ENCODE measurements at places on chromosomes 11 and 22.

DNA sequence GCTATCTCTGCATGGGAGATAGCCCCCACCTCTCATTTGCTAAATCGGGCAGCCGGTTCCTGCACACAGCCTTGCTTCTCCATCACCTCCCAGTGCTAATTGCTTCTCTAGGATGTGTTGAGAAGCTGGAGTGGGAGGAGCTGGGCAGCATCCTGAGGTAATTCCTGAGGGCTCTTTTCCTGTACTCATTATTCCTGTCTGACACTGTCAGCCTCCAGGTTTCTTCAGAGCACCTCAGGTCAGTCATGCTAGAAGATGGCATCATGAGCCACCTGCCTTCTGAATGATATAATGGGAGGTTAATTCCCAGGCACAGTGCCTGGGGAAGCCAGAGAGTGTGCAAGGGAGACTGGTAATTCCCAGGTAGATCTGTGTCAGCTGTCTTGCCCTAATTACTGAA is 133.0 kb downstream of the RAB38 start:
- no peak for DNase-seq

GRCh38 chr11:27557226-27557625 is 50.7 kb upstream of the LIN7C start:
- no peak for DNase-seq

DNA sequence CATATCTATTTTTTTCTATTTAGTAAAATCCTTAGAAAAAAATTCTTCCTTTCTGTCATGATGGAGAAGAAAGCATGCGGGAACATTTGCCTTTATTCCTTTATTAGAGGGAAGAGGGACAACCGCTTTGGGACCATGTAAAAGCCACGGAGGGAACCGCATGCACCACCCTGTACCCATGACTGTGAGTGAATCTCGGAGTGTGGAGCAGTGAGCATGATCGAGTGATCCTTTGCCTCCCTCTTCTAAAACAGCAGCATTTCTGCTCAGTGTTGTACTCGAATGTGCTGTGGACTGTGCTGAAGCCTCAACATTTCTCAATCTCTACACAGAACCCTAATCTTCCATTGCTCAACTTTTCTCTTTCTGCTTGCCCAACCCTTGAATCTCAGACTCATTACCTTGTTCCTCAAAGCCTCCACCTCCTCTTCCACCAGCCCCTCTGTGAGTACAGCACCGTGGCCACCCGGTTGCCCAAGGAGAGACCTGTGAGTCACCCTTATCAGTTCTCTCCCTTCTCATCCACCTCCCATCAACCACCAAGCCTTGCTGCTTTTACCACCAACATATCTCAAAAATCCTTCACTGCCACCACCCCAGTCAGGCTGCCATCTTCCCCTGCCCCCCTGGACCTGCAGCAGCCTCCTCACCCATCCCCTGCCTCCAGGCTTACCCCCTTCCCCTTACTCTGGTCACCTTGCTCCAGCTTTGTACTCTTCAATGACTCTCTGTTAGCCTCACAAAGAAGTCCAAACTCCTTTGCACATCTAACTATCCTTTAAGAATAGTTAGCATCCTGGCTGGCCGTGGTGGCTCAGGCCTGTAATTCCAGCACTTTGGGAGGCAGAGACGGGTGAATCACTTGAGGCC is 103.1 kb downstream of the NAT10 start:
- DNase-seq: no peak

- DNase-seq: no peak
These were observed 599.1 kb downstream of the BRD1 start for GRCh38 chr22:49228431-49229037.

DNA sequence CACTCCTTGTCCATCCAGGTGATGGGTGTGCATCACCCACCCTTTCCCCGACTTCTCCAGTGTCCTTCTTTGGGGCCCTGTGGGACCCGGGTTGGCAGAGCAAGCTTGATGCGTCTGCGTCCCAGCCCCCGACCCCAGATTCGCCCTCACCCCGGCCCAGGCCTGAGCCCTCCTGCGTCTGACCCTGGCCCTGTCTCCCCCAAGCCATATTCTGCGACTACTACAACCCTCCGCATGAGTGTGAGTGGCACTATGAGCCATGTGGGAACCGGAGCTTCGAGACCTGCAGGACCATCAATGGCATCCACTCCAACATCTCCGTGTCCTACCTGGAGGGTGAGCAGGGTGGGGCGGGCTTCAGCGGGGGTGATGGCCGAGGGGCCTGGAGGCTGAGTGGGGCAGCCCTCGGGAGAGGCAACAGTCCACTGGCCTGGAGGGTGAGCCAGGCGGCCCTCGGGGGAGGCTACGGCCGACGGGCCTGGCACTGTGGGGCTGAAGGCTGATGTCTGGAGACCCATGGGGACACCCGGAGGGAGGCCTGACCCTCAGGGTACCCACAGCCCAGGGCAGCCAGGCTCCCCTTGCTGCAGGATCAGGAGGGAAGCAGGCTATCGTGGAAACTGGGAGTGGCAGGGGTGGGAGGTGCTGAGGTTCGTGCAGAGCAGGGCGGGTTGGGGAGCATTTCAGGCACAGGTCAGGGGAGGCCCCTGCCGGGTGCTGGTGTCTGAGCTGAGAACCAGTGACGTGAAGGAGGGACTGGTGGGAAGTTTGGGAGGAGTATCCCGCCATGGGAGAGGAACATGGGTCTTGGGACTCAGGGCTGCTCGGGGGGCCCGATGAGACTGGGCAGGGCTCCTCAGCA is 15.3 kb downstream of the MUC2 start:
- DNase-seq: no peak

DNA sequence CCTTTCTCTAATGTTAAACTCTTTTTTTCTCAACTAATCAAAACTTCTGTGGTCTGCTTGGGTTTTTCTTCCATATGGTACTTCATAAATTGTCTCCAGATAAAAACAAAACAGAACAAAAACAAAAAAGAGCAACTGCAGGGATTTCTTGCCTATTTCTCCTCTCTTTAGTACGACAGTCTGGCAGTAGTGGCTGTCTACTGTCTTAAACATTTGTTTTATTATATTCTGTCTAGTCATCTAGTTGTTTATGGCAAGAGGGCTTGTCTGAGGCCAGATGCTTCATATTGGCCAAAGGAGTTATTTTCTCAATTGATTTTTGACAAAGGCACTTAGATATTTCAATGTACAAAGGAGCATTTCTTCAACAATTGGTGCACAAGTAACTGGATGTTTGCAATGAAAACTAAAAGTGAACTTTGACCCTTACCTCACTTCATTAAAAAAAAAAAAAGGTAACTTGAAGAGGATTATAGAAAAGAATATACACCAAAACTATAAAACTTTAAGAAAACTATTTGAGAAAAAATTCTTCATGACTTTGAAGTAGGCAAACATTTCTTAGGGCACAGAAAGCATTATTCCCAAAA is 404.2 kb downstream of the LUZP2 start:
- no peak for DNase-seq

GRCh38 chr11:84260862-84261261 is 974.7 kb upstream of the CCDC90B start:
- DNase-seq: no peak

DNA sequence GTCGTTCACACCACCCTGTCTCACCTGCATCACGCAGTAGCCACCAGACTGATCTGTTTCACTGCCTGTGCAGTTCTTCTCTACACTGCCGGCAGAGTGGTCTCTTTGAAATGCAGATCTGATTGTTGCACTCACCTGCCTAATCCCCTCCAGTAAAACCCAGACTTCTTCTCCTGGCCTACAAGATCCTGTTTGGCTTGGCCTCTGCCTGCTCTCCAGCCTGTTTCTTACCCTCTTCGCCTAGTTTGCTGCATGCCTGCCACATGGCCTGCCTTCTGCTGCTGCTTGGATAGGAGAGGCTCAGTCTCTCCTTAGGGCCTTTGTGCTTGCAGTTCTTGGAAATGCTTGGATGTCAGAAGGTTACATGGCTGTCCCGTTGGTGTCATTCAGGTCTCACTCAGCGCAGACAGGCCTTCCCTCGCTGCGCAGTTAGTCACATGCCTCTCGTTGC is 42.0 kb downstream of the PACS1 start:
- DNase-seq: no peak

Data from stimulated activated CD8-positive, alpha-beta memory T cell treated with anti-CD3 and anti-CD28 coated beads, Interleukin-4, amount 100 ng/mL, for 1 hour (primary cell).